Aortic smooth muscle cell (primary cell): ENCODE measurements at places on chromosomes 5 and 9. TPM values are rescaled to one million over a fixed set of nuclear protein-coding genes. Genes with fewer than 3 reads are reported as not detected.

IRX1 gene
- 0.50 and 0.53 TPM in 2 replicates for total RNA-seq

PCDHGA8 gene
- 2.2 and 3.9 TPM in 2 replicates for total RNA-seq

CDKN2B-AS1 gene
- total RNA-seq: 4.9 and 5.2 TPM in 2 replicates

SUSD3 gene
- total RNA-seq: 0.26 TPM in 1 of 2 replicates, not detected in the other

SAPCD2 gene
- total RNA-seq: 5.1 and 7.7 TPM in 2 replicates

PAXX gene
- 11.6 and 15.6 TPM in 2 replicates for total RNA-seq

RASGRF2 gene
- total RNA-seq: 2.0 and 2.7 TPM in 2 replicates
